ENCODE measurements at places on chromosomes 5 and 9.
A peak's percentile ranks its signal among the peaks of the same experiment; 100 is the strongest.

DNA sequence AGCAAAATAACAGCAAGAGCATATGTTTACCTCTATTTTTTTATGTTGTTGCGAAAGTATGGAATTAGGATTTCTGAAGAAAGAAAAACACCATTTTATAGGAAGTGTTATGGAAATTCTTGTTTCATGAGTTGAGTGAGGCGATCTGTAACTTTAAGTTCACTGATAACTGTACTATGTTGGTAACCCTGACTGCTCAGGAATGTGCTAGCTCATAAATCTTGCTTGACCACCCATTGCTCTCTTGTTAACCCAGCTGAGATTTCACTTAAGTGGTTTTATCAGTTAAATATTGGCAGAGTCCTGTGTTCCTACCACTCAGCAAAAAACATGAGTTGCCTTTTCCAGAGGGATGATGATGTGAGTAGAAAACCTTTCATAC, 91.1 kb upstream of the STARD4 start:
- no peak for DNase-seq

- peak; percentile 52 for DNase-seq
These were observed 327.8 kb downstream of the TMEM167A start for GRCh38 chr5:82749461-82749820.

GRCh38 chr5:178201221-178201926, 3.0 kb upstream of the HNRNPAB start:
- no peak for DNase-seq

GRCh38 chr5:150611026-150611425, 29.4 kb upstream of the SYNPO start:
- DNase-seq: no peak

DNA sequence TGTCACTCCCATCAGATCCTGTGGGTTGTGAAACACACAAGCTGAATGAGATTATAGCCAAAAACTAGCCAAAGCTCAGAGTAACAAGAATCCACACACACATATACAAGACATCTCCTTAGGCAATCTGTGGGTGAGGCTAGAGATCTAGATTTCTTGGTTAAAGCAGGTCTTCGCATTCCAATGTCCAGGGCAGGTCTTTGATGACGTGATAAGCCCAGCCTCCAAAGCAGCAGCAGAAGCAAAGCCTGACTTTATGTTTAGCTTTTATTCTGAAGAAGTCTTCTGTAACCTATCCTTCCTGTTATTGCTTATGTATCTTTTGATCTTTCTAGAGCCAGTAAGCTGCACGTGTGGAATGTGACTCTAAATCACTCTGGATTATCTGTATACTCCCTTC, 199.1 kb upstream of the SLC30A5 start:
- no peak for DNase-seq

DNA sequence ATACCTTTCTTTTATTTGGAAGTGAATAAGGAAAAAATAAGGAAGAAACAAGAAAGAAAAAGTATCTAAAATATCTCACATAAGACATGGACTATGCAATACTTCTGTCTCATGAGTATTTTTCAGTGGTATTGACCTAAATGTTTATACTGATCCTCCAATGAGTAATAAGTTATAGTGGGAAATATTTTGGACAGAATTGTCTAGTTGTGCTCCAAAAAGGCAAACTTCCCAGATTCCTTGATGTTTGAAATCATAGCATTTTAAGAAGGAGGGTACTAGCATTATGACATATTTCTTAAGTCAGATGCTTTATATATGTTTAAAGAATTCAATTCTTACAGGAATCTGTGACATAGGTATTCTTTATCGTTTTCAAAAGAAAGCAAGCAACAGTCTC, 34.5 kb upstream of the BASP1 start:
- no peak for DNase-seq

- no peak for DNase-seq
These were observed 339.9 kb downstream of the ACTL7B start for GRCh38 chr9:108515856-108516255.

DNA sequence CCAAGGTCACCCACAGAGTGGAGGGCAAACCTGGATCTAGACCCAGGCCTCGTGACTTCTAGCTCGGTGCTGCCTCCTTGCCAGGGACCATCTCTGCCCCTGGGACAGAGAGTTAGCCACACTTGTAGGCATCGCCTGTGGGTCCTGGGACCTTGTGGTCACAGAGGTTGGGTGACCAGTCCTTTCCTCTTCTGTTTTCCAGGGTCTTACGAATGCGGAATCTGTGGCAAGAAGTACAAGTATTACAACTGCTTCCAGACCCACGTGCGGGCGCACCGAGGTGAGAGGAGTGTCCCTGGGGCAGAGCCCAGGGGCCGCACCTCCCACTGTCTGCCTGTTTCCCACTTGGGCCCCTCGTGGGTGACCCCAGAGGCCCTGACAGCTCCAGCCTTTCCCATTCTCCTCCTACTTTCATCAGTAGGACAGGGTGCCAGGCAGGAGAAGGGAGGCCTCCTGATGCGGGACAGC, 76.3 kb downstream of the AMBP start:
- DNase-seq: no peak

GRCh38 chr9:11833056-11833455, 860.1 kb upstream of the TYRP1 start:
- no peak for DNase-seq

- DNase-seq: peak; percentile 44
These were observed 1.4 kb downstream of the GLIS3 start for GRCh38 chr9:4298255-4299004.

DNA sequence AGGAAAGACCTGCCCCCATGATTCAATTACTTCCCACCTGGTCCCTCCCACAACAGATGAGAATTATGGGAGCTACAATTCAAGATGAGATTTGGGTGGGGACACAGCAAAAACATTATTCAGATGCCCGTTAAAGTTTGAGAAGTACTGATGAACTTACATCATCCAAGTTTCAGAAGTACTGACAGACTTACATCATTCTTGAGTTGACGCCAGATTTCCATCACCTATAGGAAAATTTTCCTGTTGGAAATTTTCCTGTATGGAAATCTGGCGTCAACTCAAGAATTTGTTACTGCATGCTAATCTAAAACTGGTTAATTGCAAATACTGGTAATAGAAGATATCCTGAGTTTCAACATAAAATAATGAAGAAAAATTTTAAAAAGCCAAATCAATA, 975.9 kb downstream of the MAT2B start:
- no peak for DNase-seq

DNA sequence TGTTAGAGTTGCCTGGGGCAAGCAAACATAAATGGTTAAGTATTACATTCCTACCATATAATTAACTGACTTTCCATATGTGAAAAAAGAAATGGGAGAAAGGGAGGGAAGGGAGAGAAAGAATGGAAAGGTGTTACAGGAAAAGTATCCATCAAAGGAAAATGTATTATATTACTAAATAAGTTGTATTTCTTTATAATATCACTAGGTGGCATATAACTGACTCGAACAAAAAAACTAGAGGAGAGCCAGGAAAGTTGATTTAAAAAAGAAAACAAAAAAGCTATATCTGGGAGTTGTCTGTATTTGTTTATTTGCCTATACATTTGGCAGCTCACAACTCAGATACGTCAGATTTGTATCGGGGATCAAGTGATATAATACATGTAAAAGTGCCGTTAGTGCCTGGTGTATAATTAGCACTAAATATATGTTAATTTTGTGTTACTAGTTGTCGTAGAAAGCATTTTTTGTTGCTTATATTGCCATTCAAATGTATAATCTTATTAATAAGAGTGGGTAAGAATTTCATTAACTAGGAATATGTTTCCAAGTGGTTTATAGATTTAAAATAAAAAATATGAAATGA, 59.6 kb upstream of the ADAMTS19 start:
- DNase-seq: no peak

DNA sequence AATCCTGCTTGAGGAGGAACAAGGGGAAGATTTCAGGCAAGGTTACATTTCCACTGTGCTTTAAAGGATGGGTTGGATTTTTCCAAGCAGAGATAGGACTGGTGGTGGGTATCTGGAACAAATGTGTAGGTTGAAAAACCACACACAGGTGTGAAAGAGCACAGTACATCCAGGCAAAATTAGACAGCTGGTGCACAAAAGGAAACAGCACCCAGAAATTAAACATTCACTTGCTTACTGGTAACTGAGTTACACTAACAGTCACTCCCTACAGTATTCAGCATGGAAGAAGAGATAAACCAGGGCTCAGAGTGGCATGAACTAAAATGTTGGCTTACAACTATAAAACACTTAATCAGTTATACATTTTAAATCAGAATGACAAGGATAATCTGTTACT, 81.5 kb upstream of the RASEF start:
- no peak for DNase-seq

DNA sequence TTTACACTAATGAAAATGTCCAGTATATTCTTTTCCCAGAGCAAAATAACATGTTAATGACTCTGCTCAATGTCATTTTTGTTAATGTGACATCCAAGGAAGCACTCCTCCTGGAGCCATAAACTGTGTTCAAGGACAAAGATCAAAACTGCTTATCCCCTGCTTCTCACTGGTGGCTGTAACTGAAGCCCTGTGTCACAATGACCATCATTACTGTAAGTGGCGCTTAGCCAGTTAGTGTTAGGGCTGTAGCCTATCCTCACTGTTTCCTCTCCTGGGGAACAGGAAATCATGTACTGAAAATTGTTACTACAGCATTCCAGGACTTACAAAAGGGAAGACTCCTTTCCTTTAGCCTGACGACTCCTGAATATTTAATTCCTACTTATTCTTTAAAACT, 71.7 kb upstream of the COX7C start:
- DNase-seq: no peak

DNA sequence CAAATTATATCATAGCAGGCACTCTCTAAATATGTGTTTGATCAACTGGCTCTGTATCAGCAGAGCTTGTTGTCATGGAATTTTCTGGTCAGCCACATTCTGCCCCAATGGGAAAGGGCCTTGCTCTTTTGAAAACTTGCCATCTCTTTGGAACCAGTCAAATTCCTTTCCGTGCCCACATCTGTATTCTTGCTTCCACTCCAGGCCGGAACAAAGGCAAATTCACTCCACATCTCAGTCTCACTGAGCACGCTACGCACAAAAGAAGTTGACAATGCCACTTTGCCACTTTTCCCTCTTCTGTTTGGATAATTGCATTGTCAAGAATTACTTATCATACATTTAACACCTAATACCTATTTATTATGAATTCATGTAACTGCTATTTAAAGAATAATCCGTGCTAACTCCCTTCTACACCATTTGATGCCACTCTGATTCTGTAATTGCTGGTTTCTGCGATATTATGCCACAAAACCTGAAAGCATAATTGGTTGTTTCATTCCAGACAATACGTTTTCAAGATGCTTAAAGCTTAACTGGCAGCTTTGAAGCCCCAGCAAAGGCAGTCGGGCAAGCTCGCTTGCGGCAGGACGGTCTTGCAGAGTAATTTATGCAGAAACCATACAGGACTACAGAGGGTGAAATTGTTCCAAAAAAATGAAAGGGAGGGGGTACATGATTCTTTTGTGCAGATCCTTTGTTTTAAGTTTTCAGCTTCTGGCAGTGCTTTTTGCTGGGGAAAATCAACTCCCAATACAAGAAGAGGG, 277.7 kb downstream of the MSX2 start:
- no peak for DNase-seq

GRCh38 chr5:2205185-2205585, 322.5 kb upstream of the IRX4 start:
- no peak for DNase-seq

GRCh38 chr9:109254317-109254716, 66.5 kb downstream of the EPB41L4B start:
- no peak for DNase-seq

DNA sequence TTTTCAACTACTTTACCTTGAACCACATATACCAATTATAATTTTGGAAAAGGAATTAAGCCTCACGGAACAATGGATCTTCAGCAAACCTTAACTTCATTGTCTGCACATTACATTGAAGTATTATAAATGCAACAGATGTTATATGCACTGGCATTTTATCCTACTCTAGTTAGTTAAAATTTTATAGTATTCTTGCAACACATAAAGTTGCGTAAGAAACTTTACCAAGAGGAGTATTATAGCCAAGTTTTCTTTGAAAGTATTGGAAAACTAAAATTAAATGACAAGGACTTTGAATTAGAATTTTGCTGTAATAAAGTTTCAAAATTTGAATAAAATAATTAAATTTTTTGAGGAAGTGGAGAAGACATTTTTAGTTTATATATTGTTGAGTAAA, 63.4 kb upstream of the SREK1 start:
- DNase-seq: no peak

- DNase-seq: no peak
These were observed 201.7 kb upstream of the MSX2 start for GRCh38 chr5:174522480-174523260.

- no peak for DNase-seq
These were observed 3.2 kb downstream of the TDRD7 start for GRCh38 chr9:97415146-97415545.

DNA sequence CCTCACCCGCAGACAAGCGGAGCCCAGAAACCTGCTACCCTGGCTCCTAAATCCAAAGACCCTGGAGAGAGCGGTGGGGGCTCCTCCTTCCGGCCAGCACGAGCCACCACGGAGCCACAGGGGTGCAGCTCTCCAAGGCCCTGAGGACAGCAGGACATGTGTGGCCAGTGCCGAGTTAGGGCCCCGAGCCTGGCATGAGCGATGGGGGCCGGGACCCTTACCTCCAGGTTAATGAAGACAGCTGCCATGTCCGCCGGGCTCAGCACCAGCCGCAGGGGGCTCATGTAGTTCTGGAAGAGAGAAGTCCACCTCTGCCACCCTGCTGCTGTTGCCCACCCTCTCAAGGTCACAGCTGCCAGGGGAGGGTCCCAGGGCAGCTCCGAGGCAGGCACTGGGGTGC, 68.9 kb upstream of the SARDH start:
- no peak for DNase-seq

Data from right hindlimb (tissue), 1 donor.